Lung (tissue), 17 donors: ENCODE measurements at places on chromosomes 13 and 19. TPM values are rescaled to one million over a fixed set of nuclear protein-coding genes. Genes with fewer than 3 reads are reported as not detected.

GRCh38 chr13:77429320-77430142, 102.6 kb upstream of the MYCBP2 start:
- H3K4me1 ChIP-seq: no peaks in the 10 kb centered on the region
- H3K27me3 ChIP-seq: no peaks in the 10 kb centered on the region
- H3K27ac ChIP-seq: no peak overlapping the region

- no peak for DNase-seq
- H3K27me3 ChIP-seq: no peaks in the 10 kb centered on the region
- no peak overlapping the region for H3K4me3 ChIP-seq
- H3K27ac ChIP-seq: no peak overlapping the region
- peaks cover 13% of the 10 kb centered on the region for H3K4me1 ChIP-seq
These were observed 5.2 kb downstream of the PRMT1 start for GRCh38 chr19:49682274-49682673.

DNA sequence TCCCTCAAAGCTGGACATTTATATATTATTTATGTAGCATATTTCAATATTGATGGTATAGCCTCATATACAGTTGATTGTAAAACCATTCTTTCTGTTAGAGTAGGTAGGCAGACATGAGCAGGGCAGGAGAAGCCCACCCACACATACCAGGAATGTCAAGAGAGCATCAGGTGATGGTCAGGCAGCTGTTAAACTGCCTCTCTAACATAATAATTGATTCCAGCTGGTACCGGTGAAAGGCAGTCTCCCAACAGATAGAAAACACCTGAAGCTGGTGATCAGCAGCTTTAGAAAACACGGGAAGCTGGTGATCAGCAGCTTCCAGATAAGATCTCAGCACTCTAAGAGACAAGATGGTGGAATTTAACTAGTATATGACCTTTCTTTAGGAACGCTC, 132.9 kb downstream of the SLITRK6 start:
- H3K36me3 ChIP-seq: no peaks in the 10 kb centered on the region
- H3K4me3 ChIP-seq: no peak overlapping the region
- no peaks in the 10 kb centered on the region for H3K4me1 ChIP-seq
- no peak overlapping the region for H3K27ac ChIP-seq
- H3K27me3 ChIP-seq: no peaks in the 10 kb centered on the region

SHFL gene
- 31.5 TPM for total RNA-seq
